ENCODE measurements at places on chromosomes 6 and 20.

GRCh38 chr20:8545212-8545611, 413.1 kb downstream of the PLCB1 start:
- DNase-seq: no peak

- DNase-seq: no peak
These were observed 8.7 kb downstream of the TRIM38 start for GRCh38 chr6:25971187-25971821.

DNA sequence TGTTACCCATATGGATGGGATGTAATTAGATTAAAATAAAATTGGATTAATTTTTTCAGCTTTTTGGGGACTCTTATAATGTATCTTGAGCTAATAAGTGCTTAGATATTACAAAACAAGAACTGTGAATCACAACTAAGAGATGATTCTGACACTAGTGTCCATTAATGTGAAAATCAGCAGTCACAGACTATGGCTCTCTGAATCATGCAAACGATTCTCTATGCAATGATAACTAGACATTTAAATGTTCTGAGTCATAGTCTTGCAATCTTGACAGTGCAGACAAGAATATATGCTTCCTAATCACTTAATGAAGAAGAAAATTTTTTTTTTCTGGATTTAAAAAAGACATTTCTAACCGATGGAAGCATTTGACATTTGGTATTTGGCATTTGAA, 82.2 kb upstream of the OPRM1 start:
- DNase-seq: no peak

- no peak for DNase-seq
These were observed 11.4 kb upstream of the TSPYL4 start for GRCh38 chr6:116265041-116265829.

GRCh38 chr20:57818418-57819181, 108.8 kb upstream of the PMEPA1 start:
- no peak for DNase-seq

DNA sequence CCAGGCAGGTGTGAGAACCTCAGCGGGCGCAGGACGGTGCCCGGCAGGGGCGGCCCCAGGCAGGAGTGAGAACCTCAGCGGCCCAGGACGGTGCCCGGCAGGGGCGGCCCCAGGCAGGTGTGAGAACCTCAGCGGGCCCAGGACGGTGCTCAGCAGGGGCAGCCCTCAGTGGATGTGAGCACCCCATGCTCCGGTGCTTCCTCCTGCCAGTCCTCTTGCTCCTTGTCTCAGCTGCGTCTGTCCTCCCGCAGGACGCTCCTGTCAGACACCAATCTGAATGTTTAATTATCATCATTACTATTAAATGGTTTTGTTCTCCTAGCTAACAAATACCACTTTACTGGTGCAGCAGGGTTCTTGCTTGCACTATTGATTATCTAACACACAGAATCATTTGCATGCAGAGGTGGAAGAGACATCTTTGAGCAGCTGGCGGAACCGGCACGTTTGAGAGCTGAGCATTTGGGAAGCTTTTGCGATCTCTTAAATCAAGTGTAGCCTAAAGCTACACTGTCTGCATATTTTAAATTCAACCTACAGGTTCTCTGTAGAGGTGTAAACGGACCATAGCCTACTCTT, 39.4 kb upstream of the DACT2 start:
- DNase-seq: no peak

GRCh38 chr20:45911486-45912343, at the start of gene PLTP:
Gene PLTP (minus strand): TSS chr20:45912155. CDS start chr20:45911452, 703 bp downstream.
- peak; percentile 55 for DNase-seq

GRCh38 chr6:170149681-170150589, 140.9 kb downstream of the DLL1 start:
- DNase-seq: no peak

- DNase-seq: no peak
These were observed 105.8 kb downstream of the QRSL1 start for GRCh38 chr6:106735136-106735633.

- no peak for DNase-seq
These were observed 1.0 kb upstream of the LY6G6D start for GRCh38 chr6:31713991-31714684.

DNA sequence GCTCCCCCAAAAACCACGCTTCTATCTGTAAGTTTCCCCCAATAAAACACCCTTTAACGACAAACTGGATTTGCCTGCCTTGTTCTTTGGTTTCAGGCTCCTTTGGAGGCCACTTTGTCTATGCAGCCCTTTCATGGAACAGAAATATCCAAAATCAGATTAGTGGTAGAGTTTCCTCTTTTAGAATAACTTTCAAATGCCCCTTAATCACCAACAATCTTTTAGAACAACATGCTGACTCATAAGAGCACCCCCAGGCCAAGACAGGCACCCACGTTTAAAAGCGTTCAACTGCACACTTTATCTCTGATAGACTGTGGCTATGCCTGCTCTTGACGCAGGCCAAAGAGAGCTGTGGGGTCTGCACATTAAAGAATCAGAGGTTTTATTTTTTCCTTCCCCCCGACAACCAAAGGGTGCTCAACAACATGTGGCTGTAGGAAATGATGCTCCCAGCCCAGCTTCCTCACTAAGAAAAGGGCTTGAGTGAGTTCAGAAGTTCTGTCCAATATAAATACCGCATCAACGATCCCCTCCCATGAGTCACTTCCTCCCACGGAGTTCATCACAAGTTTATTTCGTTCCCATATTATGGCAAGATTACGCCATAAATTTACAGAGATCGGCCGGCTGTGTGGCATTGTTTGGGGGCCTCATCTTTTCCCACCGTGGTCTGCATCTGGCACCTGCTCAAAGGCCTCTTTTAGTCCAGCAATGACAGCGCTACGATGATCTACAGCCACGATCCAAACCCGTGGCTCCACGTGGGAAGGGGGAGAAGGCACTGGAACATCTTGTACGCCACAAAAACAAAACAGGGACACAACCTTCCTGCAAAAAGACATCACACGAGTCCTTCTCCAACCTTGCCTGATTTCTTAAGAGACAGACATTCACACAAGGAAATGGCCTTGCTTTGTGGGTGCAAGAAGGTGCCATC, 88.8 kb upstream of the NFATC2 start:
- peak; percentile 60 for DNase-seq

DNA sequence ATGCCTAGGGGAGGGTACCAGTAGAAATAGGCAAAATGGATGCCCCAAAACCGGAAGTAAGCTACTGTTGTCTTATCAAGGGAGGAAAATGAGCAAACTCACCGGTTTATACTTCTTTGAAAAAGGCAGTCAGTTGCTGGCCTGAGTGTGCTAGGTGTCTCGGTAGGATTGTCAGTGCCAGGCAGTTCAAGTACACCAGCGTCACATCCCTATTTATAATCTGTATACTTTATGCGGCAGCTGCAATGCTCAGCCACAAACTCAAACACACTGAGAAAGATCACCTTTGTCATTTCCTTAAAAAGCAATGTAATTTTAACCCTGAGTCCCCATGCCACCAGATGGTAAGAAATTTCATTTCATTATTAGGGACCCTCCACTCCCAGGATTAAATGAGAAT, 196.2 kb downstream of the EYA2 start:
- no peak for DNase-seq

DNA sequence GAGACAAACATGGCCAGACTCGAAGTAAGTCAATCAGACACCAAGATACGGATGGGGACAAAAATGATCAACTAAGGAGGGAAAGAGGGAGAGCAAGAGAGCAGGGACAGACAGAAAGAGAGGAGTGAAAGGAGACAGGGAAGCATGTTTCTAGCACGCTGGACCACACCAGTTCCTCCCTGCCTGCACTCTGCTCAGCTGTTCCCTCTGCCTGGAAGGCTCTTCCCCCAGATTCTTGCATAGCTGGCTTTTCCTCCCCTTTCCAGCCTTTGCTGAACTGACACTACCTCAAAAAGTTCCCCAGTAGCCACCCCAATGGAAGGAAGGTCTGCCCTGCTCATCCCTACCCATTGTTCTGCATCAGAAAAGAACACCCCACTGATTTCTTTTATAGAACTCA, 185.9 kb downstream of the MAFB start:
- no peak for DNase-seq

- no peak for DNase-seq
These were observed 36.9 kb downstream of the TRPC4AP start for GRCh38 chr20:35055445-35056276.

DNA sequence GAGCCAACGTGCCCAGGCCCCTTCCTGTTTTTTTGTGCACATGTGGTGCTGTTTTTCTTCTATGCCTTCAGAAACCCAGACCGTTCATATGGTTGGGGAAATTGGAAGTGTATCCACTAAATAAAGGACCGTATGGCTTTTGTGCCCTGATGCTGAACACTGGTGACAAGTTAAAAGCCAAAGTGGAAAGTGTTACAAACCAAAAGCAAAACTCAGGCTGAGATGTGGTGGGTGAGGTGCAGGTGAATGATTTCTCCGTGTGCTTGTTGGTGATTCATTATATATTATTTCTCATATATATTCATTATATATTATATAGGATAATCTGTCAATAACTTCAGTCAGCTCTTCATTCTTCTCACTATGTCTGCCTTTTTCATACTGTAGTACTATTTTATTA, 148.6 kb downstream of the SOBP start:
- DNase-seq: no peak

Data from GDM1 (cell line).